Endothelial cell (in vitro differentiated cells): ENCODE measurements at places on chromosomes 5 and 9.

GRCh38 chr5:54905942-54906537, 79.4 kb downstream of the ESM1 start:
- peak; percentile 74 for DNase-seq

- DNase-seq: no peak
These were observed 109.8 kb upstream of the EDIL3 start for GRCh38 chr5:84494453-84494852.

- no peak for DNase-seq
These were observed 157.7 kb upstream of the POU5F2 start for GRCh38 chr5:93899026-93899600.

DNA sequence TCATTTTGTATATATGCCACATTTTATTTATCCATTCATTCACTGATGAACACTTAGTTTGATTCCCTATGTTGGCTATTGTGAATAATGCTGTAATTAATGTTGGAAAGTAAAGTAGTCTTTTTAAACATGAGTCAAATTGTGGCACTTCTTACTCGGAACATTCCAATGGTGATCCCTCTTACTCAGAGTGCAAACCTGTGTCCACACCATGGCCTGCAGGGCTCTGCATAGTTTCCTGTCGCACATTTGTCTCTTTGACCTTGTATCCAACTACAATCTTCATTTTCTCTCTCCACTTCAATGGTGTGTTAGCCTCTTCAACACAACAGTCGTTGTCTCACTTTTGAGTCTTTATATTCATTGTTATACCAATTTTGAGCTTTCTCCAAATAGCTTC, 98.1 kb upstream of the PAPPA start:
- DNase-seq: no peak

- no peak for DNase-seq
These were observed 60.3 kb downstream of the UBAP2 start for GRCh38 chr9:33988219-33988890.

- DNase-seq: no peak
These were observed 192.2 kb downstream of the TMEM167A start for GRCh38 chr5:82884821-82885471.

- no peak for DNase-seq
These were observed 23.3 kb downstream of the CEP72 start for GRCh38 chr5:635306-636055.

DNA sequence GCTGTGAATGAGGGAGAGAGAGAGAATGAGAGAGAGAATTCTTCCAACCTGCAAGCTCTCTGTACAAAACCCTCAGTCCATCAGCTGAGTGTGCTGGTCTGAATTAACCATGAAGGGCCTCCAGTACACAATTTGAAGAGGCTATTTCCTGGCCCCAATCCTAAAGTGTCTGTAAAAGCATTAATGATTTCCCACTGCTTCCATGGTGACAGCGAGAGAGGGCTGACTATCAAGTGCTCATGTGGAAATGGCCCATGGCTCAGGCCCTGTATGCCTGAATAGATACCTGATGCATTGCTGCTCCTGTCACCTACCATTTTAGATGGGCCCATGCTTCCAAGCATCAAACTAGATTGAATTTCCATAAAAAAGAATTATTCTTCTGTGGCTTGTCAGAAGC, 592.4 kb downstream of the KIF4B start:
- no peak for DNase-seq
